Stimulated activated CD4-positive, alpha-beta T cell treated with anti-CD3 and anti-CD28 coated beads, Interleukin-1b, Interleukin-23, amount 100 ng/mL, for 4 hours (primary cell): ENCODE measurements at places on chromosomes 3 and 15.

GRCh38 chr15:81294516-81294880 is 29.4 kb downstream of the STARD5 start:
- no peak for DNase-seq

DNA sequence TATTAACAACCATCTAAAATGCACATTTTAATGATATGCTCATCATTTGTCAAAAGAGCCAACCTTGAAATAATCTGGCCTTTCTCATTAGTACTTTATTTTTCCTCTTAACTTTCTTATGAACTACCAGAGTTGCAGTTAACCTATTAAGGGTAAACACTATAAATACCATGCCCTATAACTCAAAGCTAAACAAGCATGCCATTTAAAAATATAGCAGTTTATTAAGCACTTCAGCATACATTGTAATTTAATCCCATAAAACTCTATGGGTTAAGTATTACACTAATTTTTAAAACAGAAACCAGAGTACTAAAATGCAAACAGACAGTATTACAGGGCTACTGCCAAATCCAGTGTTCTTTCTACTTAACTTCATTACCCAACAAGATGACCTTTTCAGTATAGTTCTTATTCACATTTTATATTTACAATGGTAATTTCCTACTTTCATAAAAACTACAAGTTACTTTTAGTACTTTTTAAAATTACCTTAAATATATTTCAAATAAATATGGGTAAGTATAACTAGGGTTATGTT is 11.8 kb downstream of the NPTN start:
- DNase-seq = no peak

DNA sequence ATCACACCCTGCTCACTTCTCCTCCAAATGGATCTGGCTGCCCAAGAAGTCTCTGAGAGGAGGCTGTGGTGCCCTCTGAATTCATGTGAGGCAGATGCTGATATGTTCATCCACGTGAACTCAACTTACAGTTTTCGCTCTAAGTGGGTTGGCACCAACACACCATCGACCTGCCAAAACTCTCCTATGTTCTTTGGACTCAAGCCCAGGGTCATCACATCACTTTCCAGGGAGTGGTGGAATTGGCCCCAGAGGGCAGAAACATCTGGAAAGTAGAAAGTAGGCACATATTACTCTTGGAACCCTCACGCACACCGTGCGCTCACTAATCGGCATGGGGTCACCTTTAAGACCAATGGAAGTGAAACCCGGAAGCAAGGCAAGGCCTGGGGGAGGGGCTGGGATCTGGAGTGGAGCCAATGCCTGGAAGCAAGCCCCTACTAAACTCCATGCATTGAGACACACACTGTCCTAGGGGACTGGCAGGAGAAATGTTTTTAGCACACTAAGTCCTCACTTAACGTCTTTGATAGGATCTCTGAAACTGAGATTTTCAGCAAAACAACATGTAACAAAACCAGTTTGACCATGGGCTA is 41.4 kb downstream of the SSUH2 start:
- DNase-seq = no peak

DNA sequence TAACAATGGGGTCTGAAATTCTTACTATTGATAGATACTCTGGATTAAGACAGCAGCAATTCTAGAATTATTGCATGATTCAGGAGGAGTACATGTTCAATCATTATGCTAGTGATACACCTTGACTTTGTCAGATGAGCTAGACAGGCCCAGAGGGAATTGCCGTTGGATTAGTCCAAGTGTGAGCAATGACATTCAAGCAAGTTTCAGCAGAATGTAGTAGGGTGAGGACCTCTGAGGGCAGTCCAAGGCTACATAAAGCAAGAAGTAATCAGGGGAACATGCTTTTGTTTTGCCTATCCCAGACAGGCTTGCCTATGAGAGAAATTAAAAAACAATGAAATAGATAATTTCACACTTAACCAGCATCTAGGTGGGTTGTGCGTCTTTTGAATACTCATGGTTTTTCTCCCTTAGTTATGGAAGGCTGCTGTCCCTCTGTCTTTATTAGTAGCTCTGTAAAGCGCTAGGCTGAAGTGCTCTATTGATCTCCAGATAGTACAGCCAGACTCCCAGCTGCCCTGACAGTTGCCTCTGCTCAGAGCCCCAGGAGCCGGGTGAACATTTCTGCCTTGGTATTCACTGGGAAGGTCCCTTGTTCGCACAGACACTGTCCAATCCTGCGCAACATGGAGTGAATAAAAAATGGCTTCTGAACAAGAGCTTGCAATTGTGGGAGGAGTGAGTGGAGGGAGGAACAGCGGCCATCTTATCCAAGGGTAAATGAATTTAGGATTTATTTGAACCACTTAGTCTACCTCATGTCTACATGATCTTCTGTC is 316.6 kb upstream of the ONECUT1 start:
- DNase-seq = no peak

DNA sequence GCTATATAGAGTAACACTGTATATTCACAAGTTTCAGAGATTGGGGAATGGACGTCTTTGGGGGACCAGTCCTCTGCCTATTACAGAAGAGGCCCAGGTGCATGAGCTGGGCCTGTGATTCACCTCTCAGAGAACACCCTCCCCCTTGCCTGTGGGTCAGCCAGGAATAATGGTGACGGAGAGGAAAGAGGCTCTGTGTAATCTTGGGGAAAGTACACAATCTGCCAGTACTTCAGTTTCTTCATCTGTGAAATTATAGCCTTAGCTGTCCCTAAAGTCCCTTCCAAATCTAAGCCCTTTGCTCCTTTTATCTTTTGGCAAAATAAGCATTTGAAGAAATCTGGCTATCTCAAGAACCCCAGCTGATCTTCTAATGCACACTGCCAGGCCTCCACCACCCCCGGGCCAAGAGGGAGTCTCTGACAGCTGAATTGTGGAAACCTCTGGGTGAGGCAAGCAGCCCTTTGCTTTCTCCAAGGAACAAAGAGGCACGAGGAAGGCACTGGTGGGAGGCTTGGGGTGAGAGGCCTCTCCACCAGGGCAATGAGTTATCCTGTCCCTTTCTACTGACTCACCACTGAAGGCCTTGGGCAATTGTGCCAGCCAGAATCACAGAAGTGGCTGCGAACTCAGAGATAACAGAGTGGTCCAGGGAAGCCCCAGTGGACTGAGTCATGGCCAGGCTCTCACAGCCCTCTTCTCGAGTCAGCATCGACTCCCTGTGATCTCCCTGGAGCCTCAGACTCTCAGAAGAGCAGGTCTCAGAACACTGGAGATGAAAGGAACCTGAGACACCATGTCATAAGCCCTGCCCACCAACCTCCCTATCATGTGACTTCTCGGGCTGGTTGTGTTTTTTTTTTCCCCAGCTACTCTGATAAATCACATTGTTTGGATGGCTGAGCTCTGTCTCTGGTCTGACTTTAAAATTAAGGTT is 31.8 kb downstream of the CCNL1 start:
- peak; percentile 37 for DNase-seq

GRCh38 chr3:104768886-104769285 is 597.8 kb upstream of the ALCAM start:
- DNase-seq = no peak

DNA sequence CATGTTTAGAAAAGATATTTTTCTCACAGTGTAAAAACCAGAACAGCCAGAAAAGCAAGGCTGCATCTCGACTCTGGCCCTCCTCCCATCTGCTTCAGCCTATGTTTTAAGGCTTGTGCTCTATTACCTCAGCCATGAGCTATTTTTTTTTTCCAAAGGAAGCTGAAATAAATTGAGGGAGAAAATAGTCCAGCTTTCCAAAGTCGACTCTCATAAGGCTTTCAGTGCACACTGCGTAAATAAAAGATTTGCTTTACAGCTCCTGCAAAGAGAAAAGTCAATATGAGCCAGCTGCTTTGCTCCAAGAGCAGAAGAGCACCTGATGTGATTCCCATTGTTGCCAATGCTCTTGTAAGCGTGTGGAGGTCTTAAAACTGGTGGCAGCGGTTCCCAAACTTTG is 26.7 kb downstream of the SCG3 start:
- DNase-seq = no peak
